Stimulated activated CD4-positive, alpha-beta T cell treated with anti-CD3 and anti-CD28 coated beads, Interleukin-4, amount 100 ng/mL, for 4 hours (primary cell): ENCODE measurements at places on chromosomes 6 and 20.

- DNase-seq: no peak
These were observed 202.3 kb upstream of the RIN2 start for GRCh38 chr20:19555726-19556125.

GRCh38 chr6:160077526-160077925 lies 44.1 kb upstream of the SLC22A1 start:
- no peak for DNase-seq

- DNase-seq: peak; percentile 39
These were observed 121.8 kb downstream of the SASH1 start for GRCh38 chr6:148464319-148465010.

- DNase-seq: no peak
These were observed 32.4 kb upstream of the CAP2 start for GRCh38 chr6:17361013-17361412.

GRCh38 chr6:132009175-132009574 lies 58.0 kb upstream of the CCN2 start:
- DNase-seq: no peak

DNA sequence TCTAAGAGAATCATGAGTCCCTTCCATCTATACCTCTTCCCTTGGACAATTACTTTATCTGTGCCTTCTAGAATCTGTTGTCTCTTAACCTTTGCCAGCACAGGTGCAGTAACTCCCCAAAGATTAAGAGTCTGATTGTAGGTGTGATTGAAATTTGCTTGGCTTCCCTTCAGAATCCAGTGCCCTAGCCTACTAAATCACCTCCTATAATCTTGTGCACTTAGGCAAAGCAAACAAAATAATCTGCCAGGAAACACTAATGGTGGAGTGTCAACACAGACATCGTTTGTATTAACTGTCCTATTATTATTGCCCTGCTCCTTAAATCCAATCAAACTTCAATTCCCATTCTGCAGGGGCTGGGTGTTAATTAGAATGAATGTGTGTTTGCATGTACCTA lies 28.0 kb downstream of the ID4 start:
- no peak for DNase-seq

GRCh38 chr6:16267428-16268263 lies 29.3 kb downstream of the GMPR start:
- DNase-seq: no peak

DNA sequence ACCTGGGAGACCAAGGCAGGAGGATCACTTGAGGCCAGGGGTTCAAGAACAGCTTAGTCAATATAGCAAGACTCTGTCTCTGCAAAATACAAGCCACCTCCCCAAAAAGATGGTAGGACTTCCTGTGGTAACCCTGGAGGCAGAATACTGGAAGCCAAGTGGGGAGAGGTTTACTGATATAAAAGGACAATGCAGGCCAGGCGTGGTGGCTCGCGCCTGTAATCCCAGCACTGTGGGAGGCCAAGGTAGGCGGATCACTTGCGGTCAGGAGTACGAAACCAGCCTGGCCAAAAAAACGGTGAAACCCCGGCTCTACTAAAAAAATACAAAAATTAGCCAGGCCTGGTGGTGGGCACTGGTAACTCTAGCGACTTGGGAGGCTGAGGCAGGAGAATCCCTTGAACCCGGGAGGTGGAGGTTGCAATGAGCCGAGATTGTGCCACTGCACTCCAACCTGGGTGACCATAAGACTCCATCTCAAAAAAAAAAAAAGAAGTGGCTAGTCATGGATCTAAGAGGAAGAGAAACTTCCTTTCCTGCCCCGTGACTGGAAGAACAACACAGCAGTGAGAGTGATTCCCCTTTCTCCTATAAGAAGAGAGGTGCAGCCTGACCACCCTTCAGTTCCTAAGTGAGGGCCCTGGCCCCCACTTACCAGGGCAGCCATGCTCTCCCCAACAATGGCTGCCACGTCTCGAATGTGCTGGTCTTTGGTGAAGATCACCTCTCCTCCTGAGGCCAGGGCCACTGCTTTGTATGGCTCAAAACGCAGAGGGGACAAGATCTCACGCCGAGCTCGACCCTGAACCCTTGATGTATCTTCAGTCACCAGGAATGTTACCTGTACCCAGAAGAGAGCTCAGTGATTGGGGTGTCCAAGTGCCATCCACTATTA lies 6.2 kb downstream of the SAPCD1 start:
- no peak for DNase-seq

DNA sequence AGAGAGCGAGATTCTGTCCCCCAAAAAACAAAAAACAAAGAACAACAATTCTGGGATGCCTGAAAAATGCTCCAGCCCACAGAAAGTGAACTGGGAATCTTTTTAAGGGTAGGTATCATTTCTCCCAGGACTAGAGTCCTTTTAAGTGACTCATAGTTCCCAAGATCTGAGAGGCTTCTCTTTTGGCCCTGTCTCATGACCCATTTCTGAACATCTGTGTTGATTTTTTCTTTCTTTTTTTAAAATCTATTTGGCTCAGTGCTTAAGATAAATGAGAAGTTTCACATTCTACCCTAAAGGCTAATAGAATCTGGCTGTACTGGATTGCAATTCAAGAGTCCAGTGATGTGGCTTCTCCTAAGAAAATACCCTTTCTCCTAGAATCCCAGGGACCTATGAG lies 217.6 kb upstream of the FOXQ1 start:
- no peak for DNase-seq

GRCh38 chr6:3391902-3392458 lies 64.9 kb downstream of the SLC22A23 start:
- no peak for DNase-seq

GRCh38 chr6:50056242-50056641 lies 6.5 kb upstream of the DEFB112 start:
- DNase-seq: no peak

DNA sequence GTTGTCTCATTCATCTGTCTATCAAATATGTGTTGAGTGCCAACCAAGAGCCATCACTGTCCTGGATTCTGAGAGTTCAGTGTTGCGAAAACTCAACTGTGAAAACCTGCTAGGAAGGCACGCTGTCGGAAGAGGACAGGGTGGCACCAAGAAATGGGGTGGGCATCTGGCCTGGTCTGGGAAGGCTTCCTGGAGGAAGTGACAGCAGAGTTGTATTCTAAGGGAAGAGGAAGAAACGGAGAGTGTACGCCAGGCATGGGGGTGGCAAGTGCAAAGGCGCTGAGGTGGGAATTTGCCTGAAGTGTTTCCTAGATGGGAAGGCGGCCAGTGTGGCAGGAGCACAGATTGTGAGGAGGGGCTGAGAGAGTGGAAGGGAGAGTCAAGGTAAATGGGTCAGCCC lies 91.2 kb downstream of the ANKRD60 start:
- DNase-seq: no peak

- DNase-seq: no peak
These were observed 52.5 kb downstream of the HIVEP2 start for GRCh38 chr6:142892254-142893021.
